ENCODE measurements at places on chromosomes 1 and 21.

DNA sequence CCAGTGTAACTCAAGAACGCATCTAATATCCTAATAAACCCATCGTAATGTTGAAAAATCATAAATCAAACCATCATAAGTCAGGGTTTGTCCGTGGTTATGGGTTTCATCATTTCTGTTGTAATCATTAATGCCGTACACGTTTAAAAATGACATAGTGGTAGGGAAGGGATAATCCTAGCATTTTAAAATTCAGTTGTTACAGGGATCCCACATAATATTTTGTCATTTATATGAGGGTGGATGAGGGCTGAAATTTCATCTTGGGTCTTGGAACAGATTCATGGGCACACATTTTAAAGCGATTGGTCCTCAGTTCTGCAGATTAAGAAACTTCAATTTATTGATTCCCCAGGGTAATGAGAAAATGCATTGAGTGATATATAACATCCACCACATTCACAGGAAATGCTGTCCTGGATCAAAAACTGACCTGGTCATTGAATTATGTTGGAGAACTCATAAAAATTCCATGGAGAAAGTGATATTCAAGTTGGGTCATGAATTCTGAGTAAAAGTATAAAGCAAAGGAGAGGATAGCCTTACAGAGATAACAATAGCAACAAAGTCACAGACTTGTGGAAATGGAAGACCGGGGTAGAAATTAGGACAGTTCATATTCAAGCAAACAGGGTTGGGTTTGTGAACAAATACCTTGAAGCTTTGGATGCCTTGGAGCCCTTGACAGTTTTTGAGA, 1527.3 kb upstream of the TPTE start:
- no peak for DNase-seq

- no peak for DNase-seq
These were observed 83.8 kb downstream of the EVI5 start for GRCh38 chr1:92701147-92701546.

- no peak for DNase-seq
These were observed 205.0 kb downstream of the HIVEP3 start for GRCh38 chr1:41713557-41714327.

DNA sequence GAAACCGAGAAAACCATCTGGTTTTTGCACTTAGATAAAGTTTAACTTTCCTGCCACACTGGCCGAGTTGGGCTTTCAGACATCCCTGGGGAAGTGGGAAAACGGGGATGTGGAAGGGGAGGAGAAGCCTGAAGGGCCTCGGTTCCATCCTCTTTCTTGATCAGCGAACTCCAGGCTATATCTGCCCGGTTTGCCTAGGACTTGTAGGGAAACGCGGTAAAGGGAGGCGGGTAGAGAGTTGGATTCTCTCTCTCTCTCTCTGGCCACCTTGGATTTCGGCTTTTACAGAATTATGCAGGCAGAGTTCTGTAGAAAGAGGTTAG, 4.6 kb upstream of the LHX8 start:
- no peak for DNase-seq

DNA sequence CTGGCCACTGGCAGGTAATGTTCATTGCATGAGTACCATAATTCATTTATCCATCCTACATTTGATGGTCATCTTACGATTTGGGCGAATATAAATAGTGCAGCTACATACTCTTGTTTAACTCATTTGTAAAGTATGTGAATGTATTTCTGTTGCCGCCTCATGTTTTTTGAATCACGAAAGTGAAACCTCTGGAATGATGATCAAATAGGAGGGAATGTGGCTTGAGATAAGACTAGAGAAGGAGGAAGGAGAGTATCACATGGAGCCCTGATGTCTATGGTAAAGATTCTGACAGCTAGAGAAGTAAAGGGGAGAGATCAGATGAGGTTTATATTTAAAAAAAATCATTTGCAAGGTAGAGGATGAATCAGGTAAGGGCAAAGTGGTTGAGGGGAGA, 8.0 kb downstream of the MRPS14 start:
- DNase-seq, result no peak

DNA sequence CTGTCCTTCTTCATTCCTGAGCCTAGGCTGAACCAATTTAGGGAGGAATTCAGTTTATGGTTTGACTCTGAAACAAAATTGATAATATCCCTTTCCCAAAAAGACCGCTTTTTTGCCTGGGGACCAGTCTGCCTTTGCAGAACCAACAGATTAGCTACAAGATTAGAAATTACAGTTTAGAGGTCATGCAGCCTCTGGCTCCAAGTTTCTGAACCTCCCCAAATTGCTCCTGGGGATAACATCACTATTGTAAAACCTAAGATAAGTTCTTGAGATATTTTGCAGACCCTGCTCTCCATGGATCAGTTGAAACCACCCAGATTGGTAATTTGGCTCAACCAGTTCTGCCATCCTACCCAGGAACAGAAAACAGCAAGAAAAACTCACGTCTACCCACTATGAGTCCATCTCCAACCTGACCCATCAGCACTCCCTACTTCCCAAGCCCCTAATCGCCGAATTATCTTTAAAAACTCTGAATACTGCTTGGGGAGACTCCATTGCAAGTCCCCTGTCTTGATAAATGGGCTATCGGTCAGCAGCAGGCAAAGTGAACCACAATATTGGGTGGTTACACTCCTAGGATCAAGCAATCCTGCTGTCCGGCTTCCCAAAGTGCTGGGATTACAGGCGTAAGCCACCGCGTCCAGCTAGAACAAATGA, 605 bp upstream of the RABGGTB start:
- no peak for DNase-seq

DNA sequence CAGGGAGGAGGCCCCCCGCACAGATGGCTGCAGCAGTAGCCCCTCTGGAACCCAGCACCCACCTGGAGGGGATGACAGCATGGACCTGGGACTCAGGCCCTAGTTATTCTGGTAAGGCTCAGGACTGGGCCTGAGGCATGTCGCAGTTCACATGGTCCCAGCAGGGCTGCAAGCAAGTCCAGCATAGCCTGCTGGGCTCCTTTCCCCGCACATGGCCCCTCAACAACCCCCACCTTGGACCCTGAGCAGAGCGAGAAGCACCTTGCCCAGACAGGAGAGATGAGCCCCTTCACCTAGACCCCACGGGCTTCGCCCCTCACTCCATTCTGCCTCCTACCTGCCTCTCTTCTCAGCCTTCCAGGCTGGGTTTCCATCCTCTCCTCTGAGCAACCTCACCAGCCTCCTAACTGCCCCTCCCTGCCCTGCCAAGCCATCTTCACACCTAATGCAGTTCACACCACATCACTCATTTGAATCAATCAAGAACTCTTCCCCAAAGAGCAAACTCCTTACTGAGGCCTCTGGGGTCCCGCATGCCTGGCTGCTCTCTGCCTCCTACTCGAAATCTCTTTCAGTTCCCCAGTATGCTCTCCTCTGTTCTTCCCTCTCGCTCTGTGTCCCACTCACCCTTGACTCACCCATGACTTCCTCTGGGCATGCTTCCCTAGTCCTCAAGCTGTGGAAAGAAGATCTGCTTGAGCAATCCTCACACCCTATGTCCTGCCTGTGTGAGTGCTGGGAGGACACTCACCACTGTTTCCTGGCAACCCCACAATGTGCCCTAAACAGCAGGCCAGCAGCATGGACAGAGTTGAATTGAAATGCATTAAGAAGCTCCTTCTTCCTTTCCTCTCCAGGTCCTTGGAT, 9.4 kb upstream of the THEMIS2 start:
- no peak for DNase-seq

DNA sequence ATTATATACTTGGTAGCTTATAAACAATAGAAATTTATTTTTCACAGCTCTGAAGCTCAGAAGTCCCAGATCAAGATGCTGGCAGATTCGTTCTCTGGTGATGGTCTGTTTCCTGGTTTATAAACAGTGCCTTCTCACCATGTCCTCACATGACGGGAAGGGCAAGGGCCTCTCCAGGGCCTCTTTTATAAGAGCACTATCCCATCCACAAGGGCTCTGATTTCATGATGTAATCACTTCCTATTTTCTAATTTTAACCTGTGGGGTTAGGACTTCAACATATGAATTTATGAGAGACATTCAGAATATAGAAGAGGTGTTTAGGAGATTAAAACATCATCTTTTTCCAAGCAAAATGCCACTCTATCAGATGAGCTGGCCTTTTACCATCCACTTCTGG, 32.1 kb upstream of the PLPPR4 start:
- no peak for DNase-seq

All from activated CD4-positive, alpha-beta T cell treated with anti-CD3 and anti-CD28 coated beads, Interleukin-2, amount 50 U/mL, for 1 hour (primary cell).